ENCODE measurements at places on chromosomes 5 and 9. TPM values are rescaled to one million over a fixed set of nuclear protein-coding genes. Genes with fewer than 3 reads are reported as not detected.

GRCh38 chr5:90434116-90434714 lies 24.7 kb upstream of the CETN3 start:
- DNase-seq: no peak
- no peaks in the 10 kb centered on the region for H3K36me3 ChIP-seq
- no peaks in the 10 kb centered on the region for H3K4me1 ChIP-seq
- no peak overlapping the region for H3K4me3 ChIP-seq

- peak overlapping the region; percentile 97 for H3K27ac ChIP-seq
- H3K4me3 ChIP-seq: peak overlapping the region; percentile 90
- H3K4me1 ChIP-seq: peaks cover 31% of the 10 kb centered on the region
- peaks cover 30% of the 10 kb centered on the region for H3K36me3 ChIP-seq
- H3K27me3 ChIP-seq: no peaks in the 10 kb centered on the region
Measured at GRCh38 chr9:126861707-126862103, 1.3 kb downstream of the ZBTB34 start.

DNA sequence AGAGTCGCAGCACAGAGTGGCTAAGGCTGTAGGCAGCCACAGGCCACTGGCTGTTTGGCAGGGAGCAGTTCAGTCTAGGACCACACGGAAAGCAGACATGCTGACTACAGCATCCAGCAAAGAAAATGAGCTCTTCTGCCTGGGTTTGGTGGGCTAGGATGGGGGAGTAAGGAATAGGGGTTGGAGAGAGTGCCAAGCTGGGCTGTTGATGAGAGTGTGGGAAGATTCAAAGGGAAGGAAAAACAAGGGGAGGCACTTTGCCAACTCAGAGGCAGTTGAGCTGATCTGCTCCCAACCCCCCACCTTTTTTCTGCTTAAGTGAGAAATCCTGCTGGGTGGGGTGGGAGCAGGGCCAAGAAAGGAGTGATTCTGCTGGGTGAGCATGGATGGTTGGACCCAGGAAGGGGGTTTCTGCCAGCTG lies 35.9 kb downstream of the SVEP1 start:
- H3K36me3 ChIP-seq: no peaks in the 10 kb centered on the region
- H3K27me3 ChIP-seq: no peaks in the 10 kb centered on the region
- peak overlapping the region; percentile 27 for H3K27ac ChIP-seq
- peak; percentile 44 for DNase-seq
- H3K4me3 ChIP-seq: no peak overlapping the region

GRCh38 chr9:79976257-79977073 lies 404.7 kb downstream of the TLE4 start:
- no peaks in the 10 kb centered on the region for H3K4me1 ChIP-seq
- H3K4me3 ChIP-seq: no peak overlapping the region
- no peaks in the 10 kb centered on the region for H3K27me3 ChIP-seq
- H3K36me3 ChIP-seq: no peaks in the 10 kb centered on the region
- H3K27ac ChIP-seq: no peak overlapping the region

The ARID3C gene
- not detected for total RNA-seq

The NR5A1 gene
- total RNA-seq: not detected

- peaks cover 29% of the 10 kb centered on the region for H3K4me1 ChIP-seq
- no peaks in the 10 kb centered on the region for H3K36me3 ChIP-seq
- H3K27ac ChIP-seq: no peak overlapping the region
- no peaks in the 10 kb centered on the region for H3K27me3 ChIP-seq
- DNase-seq: no peak
Measured at GRCh38 chr5:138870611-138871010, 4.5 kb downstream of the LRRTM2 start.

The UNC13B gene
- 21.6 TPM for total RNA-seq

DNA sequence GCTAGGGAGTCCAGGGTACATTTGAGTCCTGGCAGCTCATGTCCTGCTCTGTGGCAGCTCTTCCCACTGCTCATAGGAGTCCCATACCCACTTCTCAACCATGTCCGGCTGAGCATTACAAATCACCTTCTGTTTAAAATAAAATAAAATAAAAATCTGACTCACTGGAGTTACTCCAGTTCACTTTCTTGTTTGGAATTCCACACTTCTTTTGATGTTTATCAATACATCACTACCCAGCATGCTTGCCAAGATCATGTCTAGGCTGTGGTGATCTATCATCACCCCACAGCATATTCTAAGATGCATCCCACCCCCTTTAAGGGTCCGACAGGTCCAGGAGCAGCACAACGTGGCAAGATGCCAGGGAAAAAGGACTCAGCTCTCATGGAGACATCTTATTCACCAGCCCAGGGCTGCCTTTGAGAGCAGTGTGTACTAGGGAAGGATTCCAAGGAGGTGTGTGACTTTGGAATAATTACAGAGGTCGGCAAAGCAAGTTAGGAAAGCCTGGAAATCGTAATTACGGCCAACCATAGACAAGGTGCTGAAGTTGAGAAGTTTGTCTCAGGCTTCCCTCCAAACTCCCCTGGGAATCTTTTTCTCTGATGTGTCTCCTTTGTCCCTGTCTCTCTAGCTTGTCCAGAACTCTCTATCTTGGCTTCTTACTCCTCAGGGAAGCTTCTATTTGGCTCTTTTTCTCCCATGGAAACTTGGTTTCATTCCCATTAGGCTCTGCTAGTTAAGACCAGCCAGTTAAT lies 111.4 kb upstream of the SLC1A3 start:
- peak; percentile 13 for DNase-seq
- no peak overlapping the region for H3K27ac ChIP-seq
- H3K4me1 ChIP-seq: no peaks in the 10 kb centered on the region
- no peak overlapping the region for H3K4me3 ChIP-seq
- no peaks in the 10 kb centered on the region for H3K36me3 ChIP-seq
- no peaks in the 10 kb centered on the region for H3K27me3 ChIP-seq

GRCh38 chr5:134063188-134063820 lies 51.2 kb upstream of the TCF7 start:
- no peaks in the 10 kb centered on the region for H3K27me3 ChIP-seq
- no peaks in the 10 kb centered on the region for H3K4me1 ChIP-seq
- no peak overlapping the region for H3K27ac ChIP-seq
- no peak for DNase-seq
- H3K4me3 ChIP-seq: no peak overlapping the region

- H3K27me3 ChIP-seq: no peaks in the 10 kb centered on the region
- no peak for DNase-seq
- no peaks in the 10 kb centered on the region for H3K4me1 ChIP-seq
- H3K4me3 ChIP-seq: no peak overlapping the region
- no peak overlapping the region for H3K27ac ChIP-seq
Measured at GRCh38 chr5:127256886-127257597, 33.6 kb upstream of the MEGF10 start.

DNA sequence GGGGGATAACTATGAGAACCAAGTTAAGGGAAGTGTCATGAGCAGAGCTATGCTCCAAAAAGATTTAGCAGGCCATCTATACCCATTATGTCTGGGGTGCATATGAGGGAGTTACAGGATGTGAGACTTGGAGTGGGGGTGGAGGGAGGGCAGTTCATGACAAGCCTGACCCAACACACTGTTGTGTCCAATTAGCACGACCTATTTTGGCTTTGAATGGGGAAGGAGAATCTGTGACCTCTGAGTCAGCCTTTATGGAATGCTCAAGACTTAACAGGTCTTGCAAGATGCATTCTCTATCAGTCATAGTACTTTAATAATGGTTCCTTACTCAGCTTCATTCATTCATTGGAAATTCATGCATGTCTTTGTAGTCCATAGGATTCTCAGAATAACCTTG lies 71.7 kb downstream of the GRIA1 start:
- H3K4me3 ChIP-seq: no peak overlapping the region
- DNase-seq: no peak
- H3K27ac ChIP-seq: no peak overlapping the region

The GPX3 gene
- total RNA-seq: 530 TPM

All from heart left ventricle (tissue), 16 donors.